ENCODE measurements at places on chromosomes 12 and 14. TPM values are rescaled to one million over a fixed set of nuclear protein-coding genes. Genes with fewer than 3 reads are reported as not detected.

GRCh38 chr14:88911809-88912208 is 87.4 kb downstream of the TTC8 start:
- DNase-seq = no peak

DNA sequence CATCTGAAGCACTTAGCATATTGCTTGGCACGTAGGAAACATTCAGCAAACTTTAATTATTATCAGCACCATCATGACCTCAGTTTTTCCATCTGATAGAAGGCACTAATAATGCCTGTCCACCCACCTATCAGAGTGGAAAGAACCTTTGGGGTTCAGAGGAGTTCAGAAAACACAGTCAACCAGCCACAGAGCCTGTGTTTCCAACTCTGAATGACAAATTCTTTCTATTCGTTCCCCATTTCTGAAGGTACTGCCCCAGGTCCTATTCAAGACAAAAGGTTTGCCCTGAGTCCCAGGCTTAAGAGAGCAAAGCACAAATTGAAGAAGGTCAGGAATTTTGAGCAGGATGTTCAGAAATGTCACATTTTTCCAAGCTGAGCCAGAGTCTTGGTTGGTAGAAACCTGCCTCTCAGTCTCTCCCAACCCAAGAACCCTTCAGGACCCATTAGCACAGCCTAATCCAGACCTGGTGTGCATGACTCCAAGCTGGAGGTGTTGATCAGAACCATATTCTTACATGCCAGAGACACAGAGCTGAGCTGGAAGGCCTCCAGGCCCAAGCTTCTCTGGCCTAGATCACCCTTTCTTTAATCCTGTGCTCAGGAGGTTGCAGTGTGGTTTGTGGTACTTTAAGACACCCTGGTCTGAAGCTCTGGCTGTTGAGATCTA is 114.4 kb downstream of the TBX5 start:
- DNase-seq = no peak

DNA sequence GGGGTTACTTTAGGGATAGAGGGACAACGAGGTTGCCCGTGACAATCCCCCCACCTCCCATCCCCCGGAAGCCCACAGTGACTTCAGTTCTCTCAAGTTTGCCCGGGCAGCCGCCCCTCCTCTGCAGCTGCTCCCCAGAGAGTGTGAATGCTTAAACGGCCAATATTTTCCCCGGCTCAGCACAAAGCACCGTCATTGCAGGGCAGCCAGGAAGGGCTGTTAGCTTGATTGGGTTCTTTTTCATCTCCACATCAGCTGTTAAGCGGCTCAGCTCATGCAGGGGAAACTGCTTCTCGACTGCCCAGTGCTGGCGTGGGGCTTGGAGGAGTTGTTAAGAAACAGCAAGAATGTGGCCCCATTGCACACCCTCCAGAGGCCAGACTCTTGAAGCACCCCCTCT is 120.5 kb upstream of the NCOR2 start:
- DNase-seq = no peak

DNA sequence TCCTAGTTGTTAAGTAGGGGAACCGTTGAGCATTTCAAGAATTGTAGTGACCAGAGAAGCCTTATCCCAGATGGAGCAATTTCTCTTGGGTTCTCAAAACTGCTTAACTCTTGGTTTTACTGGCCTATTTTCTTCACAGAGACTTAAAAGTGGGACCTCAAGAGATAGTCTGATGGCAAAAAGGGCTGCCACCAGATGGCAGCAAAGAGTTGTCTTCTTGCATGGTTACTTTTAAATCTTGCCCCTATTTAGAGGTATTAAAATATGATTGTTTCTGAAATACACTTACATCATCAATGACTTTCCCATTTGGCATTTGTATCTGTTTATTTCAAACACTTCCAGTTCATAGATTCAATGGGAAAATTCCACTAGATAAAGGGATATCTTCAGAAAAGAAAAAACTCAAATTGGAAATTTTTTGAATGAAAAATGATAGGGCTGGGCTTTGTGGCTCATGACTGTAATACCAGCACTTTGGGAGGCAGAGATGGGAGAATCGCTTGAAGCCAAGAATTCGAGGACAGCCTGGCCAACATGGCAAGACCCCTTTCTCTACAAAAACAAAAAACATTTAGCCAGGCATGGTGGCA is 69.9 kb upstream of the CNTN1 start:
- DNase-seq = peak; percentile 80

DNA sequence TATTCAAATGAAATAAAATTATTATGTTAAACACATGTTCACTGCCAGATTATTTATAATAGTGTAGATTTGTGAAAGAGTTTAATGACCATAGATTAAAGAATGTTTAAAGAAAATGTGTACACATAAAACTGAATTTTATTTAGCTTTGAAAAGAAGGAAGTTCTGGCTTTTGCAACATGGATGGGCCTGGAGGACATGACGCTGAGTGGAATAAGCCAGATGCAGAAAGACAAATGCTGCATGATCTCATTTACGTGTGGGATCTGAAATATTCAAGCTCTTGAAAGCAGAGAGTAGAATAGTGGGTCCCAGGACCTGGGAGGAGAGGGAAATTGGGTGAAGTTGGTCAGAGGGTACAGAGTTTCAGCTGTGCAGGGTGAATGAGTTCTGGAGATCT is 1261.2 kb downstream of the TMEM121 start:
- DNase-seq = no peak

GRCh38 chr12:107536613-107537012 is 149.0 kb upstream of the PWP1 start:
- DNase-seq = no peak

GRCh38 chr12:125794401-125794800 is 729.2 kb downstream of the AACS start:
- DNase-seq = no peak

DNA sequence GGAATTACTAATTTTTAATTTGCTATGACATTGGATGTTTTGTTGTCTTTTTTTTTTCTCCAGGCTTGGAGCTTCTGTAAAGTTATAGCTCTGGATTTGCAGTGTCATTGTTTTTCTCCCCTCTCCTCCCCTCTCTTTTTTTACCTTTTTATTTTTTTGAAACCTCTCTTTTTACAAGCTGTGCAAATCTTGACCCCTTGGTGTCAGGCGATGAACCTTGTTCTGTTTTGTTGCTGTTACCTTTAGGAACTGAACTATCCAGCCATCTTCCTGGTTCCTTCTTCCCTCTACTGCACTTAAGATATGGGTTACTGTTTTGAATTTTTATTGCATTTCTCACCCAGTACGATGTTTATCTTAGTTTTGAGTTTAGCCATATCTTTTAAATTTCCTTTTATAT is 13.7 kb downstream of the KTN1 start:
- no peak for DNase-seq

GRCh38 chr12:48681399-48681709 is 684 bp downstream of the KANSL2 start:
- DNase-seq = no peak

DNA sequence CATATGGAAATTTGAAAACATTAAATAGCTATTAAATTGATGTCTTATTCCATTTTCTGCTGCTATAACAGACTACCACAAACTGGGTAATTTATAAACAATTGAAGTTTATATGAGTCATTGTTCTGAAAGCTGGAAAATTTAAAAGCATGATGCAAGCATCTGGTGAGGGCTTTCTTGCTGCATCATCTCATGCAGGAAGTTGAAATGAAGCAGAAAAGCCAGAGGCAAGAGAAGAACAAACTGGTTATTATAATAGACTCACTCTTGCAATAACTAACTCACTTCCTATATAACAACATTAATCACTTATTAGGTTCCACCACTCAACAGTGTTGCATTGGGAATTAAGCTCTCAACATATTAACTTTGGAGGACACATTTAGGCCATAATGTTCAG is 1277.4 kb downstream of the LRFN5 start:
- DNase-seq = no peak

DNA sequence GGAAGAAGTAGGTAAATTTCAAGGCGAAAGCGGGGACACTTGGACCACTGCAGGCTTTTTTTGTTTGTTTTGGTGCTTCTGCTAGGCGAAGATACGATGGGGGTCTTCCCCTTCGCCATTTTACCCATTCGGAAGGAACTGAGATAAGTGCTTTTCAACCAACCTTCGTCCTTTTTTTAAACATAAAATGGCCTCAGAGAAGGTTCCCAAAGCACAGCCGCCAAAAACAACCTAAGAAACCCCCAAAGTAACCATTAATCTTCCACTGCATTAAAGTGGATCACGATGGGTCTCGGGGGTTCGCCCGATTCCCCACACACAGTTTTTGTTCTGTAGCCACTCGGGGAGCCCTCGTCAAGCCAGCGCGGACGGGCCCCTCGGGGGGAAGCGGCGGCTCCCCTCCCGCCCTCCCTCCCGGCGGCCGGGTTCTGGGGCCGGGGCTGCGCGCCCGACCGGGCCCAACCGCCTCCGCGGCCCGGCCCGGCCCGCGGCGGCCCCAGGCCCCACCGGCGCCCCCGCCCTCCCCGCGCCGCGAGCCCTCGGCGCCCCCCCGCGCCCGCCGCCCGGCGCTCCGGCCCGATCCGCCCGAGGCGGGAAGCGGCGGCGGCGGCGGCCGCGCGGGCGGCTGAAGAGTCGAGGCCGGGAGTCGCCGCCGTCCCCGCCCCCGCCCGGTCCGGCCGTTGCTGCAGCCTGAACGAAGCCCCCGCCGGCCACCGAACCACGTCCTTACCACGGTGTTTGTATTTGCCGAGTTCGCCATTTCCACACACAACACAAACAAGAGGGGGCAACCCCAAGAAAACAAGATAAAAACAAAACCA is 790 bp downstream of the GTF2A1 start:
- peak; percentile 28 for DNase-seq

DNA sequence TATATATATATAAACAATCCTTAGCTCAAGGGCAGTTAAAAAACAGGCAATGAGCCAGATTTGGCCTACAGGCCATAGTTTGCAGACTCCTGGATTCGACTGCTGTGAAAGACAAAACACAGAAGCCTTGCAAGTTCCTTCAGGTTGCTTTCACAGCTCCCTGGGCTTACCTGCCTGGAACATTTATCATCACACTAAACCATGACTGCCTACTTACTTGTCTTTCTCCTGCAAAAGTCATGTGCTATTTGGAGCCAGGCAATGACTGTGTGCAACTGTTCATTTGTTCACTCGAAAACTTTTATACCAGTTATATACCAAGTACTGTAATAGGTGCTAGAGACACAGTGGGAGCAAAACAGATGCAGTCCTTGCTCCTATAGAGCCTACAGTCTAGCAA is 2.2 kb upstream of the RPS6KA5 start:
- DNase-seq = no peak

- DNase-seq = peak; percentile 36
Measured at GRCh38 chr14:61662437-61663311, 32.6 kb upstream of the HIF1A start.

- no peak for DNase-seq
Measured at GRCh38 chr12:66262737-66263136, 39.6 kb upstream of the HELB start.

DNA sequence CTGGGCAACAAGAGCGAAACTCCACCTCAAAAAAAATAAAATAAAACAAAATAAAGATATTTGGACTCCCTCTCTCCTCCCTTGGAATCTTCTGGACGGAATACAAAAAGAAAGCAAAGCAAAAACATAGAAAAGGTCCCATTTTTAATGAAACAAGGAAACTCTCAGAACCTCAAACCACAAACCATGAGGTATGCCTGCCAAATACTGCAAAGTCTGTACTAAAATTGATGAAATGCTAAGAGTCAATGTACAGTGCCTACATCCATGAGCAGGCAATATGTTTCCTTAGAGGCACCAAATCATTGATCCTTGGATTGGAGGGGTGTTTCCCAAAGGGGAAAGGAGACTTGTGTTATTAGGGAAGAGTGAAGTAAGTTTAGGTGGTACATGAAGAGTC is 8.2 kb upstream of the RPS6KA5 start:
- no peak for DNase-seq

- DNase-seq = peak; percentile 10
Measured at GRCh38 chr12:75487308-75487707, 6.8 kb downstream of the GLIPR1 start.

GRCh38 chr12:79552192-79552591 is 138.6 kb downstream of the PAWR start:
- DNase-seq = no peak

GRCh38 chr12:55652352-55652751 is 15.7 kb downstream of the OR10P1 start:
- no peak for DNase-seq

DNA sequence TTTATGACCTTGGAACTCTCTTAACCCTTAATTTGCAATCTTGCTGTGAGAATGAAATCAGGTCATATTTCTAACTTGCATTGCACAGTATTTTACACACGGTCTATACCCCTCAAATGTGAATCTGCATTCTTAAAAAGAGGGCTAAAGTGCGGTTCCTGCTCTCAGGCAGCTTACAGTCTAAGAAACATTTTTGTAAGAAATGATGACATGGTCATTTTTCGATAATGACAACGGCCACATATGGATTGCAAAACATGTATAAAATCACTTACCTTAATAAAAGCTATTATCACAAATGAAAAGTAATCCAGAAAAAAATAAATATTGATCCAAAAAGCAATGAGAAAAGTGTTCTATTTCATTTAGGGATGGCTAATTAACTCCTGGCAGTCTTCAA is 24.8 kb upstream of the TMEM132D start:
- no peak for DNase-seq

- DNase-seq = no peak
Measured at GRCh38 chr12:121218588-121219352, 8.8 kb downstream of the P2RX4 start.

- peak; percentile 58 for DNase-seq
Measured at GRCh38 chr14:87113286-87113685, 879.7 kb downstream of the GALC start.

DNA sequence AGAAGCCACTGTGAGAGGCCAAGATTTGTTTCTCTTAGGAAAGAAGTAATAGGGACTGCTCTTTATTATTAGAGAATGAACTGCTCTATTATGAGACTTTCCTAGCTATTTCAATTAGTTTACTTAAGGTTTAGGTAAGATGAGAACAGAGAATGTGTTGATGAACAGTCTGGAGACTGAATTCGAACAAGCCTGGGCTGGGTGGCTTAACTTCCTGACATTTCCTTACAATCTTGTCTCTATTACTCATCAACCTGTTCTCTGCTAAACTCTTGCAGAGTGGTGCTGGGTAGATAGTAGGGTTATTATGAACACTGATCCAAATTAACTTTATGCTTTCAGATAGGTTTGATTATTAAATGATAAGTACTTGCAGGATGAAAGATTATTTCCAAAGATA is 31.2 kb downstream of the SLC15A5 start:
- DNase-seq = no peak

- DNase-seq = no peak
Measured at GRCh38 chr12:22874151-22874550, 249.2 kb downstream of the ETNK1 start.

- DNase-seq = no peak
Measured at GRCh38 chr12:115335048-115335447, 651.1 kb upstream of the TBX3 start.

RERG gene
- total RNA-seq = 1.5 TPM

SEC23A gene
- total RNA-seq = 60.9 TPM

WSCD2 gene
- 0.58 TPM for total RNA-seq

CLEC4D gene
- not detected for total RNA-seq

TMPRSS12 gene
- total RNA-seq = not detected

ADCY4 gene
- 1.5 TPM for total RNA-seq

EPYC gene
- total RNA-seq = not detected

C12orf50 gene
- total RNA-seq = 0.03 TPM

SERPINA1 gene
- not detected for total RNA-seq

LRRC43 gene
- total RNA-seq = not detected

IL26 gene
- not detected for total RNA-seq

TMEM179 gene
- 5.0 TPM for total RNA-seq

RASAL1 gene
- total RNA-seq = 5.4 TPM

Data from GM23338 (cell line).